ENCODE measurements at places on chromosomes 4 and X. TPM values are rescaled to one million over a fixed set of nuclear protein-coding genes. Genes with fewer than 3 reads are reported as not detected.

Gene PRRG3
- total RNA-seq = not detected

Gene RAB41
- total RNA-seq = not detected

Gene RHOXF2B
- not detected for total RNA-seq

Gene TBC1D25
- 10.7 TPM for total RNA-seq

Gene BMX
- total RNA-seq = not detected

Gene MAGEA4
- total RNA-seq = not detected

Gene H2BW1
- not detected for total RNA-seq

Gene SPP1
- total RNA-seq = not detected

Gene CENPVL1
- total RNA-seq = not detected

Gene TSPAN5
- total RNA-seq = 24.0 TPM

Gene FAM156B
- 7.2 TPM for total RNA-seq

Gene ADH1B
- total RNA-seq = not detected

Gene RGS12
- 34.9 TPM for total RNA-seq

Gene ASIC5
- not detected for total RNA-seq

Gene CAPN6
- total RNA-seq = under 0.01 TPM

Gene CT45A1
- not detected for total RNA-seq

Gene TLR6
- 0.50 TPM for total RNA-seq

Gene SMIM43
- total RNA-seq = not detected

Gene BRS3
- not detected for total RNA-seq

Gene ADH1C
- total RNA-seq = 0.21 TPM

Gene GPR143
- total RNA-seq = 0.64 TPM

Gene MGARP
- 0.21 TPM for total RNA-seq

Gene ARHGAP4
- total RNA-seq = 1.4 TPM

Gene MAGEB2
- total RNA-seq = not detected

Gene PNMA3
- not detected for total RNA-seq

Gene RHOH
- not detected for total RNA-seq

Gene CFI
- total RNA-seq = not detected

Gene SMIM31
- total RNA-seq = not detected

Gene IRS4
- not detected for total RNA-seq

Gene SULT1B1
- total RNA-seq = under 0.01 TPM

Gene HGFAC
- total RNA-seq = 0.21 TPM

Gene SH2D1A
- total RNA-seq = under 0.01 TPM

Gene UGT2A1
- not detected for total RNA-seq

Gene SPOCK3
- total RNA-seq = 2.3 TPM

Gene DUSP21
- not detected for total RNA-seq

Gene FMR1NB
- total RNA-seq = not detected

Measured in nasal cavity respiratory epithelium epithelial cell of viscerocranial mucosa (primary cell).